ENCODE measurements at places on chromosomes 5 and 9.

DNA sequence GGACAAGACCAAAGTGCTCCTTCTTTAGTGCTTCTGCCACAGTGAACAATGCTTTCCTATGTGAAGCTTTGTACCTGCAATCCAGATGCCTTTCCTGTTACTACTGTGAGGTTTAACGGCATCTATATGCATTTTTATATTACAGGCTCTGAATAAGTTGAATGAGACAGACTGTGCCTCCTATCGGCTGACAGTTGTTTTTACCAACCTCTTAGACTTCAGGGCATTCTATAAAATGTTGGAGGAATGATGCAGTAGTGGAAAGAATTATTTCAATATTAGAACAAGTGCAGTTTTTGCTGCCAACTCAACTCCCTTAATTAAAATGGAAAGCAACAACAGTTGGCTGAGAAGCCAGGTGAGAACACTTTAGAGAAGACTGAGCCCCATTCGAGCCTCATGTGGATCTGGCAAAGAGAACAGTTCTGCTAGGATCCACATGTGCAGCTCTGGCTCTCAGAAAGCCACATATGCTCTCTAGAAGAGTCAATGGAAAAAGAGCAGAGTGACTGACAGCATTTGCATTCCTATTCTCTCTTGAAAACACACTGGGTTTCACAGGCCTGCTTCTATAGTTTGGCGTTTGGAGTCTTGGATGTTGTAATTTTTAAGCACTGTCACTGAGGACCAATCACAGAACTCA lies 147.5 kb downstream of the LURAP1L start:
- DNase-seq: no peak

DNA sequence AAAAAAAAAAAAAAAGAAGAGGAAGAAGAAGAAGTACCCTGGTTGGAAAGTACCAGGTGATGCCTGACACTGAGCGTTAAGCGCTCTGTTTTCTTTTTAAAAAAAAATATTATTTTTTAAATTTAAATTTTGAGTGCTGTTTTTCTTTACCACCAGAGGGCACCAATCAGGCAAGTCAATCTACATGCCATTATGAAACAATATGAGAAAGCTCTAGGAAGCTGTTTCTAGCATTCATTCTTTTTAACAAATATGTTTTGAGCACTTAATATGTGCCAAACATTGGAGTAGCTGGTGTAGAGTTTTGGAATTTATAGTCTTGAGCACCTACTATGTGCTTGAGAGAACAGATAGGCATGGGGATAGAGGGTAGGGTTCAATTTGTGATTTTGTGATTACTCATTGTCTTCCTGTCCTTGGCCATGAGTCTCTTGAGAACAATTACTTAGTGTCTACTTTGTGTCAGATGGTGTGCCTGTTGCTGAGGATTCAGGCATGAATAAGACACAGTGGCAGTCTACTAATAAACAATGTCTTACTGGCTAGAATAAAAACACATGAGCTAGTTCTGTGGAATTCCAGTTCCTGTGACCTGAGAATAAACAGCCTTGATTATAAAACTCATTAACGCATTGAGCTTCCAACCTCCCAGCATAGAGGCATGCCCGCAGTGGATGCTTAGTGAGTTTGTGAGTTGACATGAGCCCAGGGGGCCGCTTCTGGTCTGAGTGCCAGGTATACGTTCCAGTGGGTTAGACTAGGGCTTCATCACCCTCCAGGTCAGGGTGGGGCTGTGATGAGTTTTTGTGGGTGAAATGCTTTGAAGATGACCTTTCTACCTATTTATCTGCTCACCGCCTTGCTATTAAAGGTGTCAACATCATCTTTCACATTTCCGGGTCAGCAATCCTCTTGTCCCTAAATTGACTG lies 3.0 kb upstream of the UBE2R2 start:
- peak; percentile 76 for DNase-seq

GRCh38 chr9:93702261-93702660 lies 125.9 kb downstream of the PHF2 start:
- no peak for DNase-seq

GRCh38 chr9:105053209-105053652 lies 125.3 kb upstream of the ABCA1 start:
- DNase-seq: peak; percentile 61

DNA sequence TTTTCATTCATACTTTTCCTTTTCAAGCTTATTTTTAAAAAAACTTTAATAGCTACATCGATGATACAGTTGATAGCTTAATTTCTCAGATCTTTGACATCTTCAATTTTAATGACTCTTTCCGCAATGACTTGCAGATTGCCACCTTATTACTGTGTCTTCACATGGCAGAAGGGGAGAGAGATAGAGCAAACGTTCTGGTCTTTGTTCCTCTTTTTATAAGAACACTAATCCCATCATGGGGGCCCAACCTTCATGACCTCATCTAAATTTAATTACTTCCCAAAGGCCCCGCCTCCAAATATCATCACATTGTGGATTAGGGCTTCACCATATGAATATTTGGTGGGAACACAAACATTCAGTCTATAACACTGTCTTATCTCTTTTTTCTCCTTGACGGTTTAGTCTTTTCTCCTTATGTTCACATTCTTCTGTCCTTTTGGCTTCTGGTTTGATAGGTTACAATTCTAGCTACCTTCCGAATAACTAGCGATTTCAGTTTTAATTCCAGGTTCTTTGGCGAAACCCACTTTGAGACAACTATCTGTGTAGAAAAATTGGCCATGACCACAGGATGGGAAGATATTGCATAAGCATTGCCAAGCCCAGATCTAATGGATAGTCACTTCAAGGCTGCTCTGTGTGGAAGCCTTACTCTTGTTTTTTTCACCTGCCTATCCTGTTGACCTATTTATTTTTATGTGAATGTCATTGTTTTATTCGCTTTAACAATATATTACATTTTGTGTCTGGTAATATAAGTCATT lies 5.0 kb downstream of the ZNF189 start:
- DNase-seq: no peak

- no peak for DNase-seq
Measured at GRCh38 chr5:10688651-10689171, 72.3 kb downstream of the DAP start.

DNA sequence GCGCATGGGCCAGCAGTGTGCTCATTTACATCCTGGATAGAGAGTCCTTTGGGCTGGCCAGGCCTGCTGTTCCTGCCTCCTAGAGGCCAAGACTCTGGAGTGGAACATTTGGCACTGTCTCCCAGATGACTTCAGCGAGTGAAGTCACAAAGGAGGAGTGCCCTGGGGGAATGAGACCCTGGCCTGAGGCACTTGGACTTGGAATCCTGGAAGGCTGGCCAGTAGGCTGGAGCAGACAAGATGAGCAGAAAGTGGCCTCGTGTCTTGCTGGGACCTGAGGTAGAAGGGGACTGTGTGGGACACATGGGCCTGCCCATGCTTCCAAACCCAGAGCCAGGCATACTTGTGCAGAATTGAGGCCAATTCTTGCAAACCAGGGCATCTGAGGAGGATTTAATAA lies at the start of gene TSSK1B:
Gene TSSK1B, minus strand, starts transcription at position 101 of the 400 bp plus-strand sequence. CDS start 150 bp downstream, outside the sequence.
- no peak for DNase-seq

- no peak for DNase-seq
Measured at GRCh38 chr5:19240170-19240569, 747.8 kb downstream of the CDH18 start.

- no peak for DNase-seq
Measured at GRCh38 chr9:125295657-125296056, 34.0 kb downstream of the GAPVD1 start.

All from AML-193 (cell line).